MV-4-11 (cell line): ENCODE measurements at places on chromosomes 5 and 9.

DNA sequence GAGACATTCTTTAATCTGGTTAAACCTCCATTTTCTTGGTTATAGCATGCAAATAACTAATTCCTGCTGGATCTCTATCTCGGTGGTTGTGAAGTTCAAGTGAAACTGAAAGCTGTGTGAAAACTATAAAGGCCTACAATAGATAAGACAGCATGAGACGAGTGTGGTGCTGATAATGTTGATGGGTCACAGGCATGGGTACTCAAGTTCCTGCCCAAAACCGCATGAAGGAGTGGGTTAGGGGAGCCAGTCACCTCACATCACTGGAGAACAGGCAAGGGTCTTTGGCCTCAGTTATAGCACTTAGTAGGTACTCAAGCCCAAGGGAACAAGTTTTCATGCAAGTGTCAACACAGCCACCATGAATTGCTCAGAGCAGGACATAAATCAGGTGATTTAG, 16.7 kb downstream of the HMHB1 start:
- no peak for DNase-seq

- DNase-seq: no peak
Measured at GRCh38 chr5:134625559-134625958, 7.1 kb downstream of the SAR1B start.

GRCh38 chr5:18102733-18103132, 468.5 kb downstream of the TAF11L14 start:
- no peak for DNase-seq

DNA sequence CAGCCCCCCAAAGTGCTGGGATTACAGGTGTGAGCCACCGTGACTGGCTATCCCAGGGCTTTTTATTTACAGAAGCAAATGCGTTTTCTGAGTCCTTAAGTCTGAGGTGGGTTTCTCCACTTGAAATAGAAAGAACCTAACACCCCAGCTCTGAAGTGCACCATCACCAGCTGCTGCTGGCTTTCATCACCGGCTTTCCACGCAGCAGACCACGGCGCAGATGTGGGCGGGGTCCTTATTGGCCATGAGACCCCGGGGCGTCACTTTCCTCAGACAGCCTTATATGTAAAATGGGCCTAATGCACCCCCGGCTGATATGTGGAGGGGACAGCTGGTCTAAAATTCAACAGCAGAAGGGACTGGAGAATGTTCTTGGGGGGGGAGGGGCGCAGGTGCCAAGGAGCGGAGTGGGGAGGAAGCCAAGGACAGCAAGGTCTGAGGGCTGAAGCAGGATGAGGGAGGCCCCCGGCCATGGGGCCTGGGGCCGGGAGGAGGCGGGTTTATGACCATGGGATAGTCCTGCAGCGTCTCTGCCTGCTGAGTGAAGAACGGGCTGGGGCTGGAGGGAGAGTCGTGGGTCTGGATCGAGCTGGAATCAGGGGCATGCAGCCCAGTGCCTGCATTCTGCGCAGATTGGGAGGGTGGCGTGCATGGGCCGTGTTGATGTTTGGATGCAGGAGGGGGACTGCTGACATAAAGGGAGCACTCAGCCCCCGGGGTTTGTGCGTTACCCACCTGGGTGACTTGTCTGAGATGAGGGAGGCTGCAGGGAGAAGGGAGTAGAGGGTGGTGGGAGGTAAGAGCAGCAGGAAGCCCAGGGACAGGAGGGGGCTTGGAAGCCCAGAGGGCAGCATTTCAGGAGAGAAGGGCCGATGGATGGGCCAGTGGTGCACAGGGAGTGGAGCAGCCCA, 30.2 kb downstream of the RASGEF1C start:
- DNase-seq: no peak

DNA sequence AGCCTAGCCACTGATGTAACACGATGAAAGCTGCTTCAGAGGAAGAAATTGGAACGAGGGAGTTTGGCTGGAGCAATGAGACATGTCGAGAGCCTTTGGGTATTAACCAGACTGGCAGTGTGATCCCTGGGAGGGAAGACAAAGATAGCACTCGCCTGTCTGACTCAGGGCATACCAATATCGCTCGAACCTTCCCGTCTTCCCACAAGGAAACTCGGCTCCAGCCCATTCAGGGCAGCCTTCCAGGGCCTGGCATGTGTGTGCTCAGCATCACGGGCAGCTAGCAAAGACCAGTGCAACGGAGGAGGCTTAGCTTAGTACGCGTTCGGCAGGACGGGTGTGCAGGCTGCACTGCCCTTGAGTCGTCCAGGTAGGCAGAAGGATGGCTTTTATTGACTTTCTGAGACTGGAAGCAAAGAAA, 356.9 kb upstream of the WWC1 start:
- no peak for DNase-seq

DNA sequence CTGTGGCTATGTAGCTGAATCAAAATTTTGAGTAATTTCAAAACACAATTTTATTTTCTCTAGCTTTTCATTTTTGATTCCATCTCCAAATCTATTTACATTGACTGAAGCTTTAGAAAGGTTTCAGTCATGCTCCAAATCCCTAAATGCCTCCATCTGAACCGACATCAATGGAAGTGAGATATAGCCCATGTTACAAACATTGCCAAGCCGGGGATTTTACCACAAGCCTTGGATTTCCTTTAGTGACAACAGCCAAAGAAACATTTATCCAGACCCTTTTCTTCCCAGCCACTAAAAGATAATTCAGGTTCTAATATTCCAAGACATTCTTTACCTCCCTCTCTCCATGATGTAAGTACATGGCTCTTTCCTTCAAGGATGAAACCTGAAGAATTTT, 1087.7 kb upstream of the SEMA6A start:
- no peak for DNase-seq

- DNase-seq: no peak
Measured at GRCh38 chr5:55502759-55503158, 32.0 kb downstream of the PLPP1 start.

GRCh38 chr5:72314571-72315172, 5.4 kb downstream of the MRPS27 start:
- DNase-seq: peak; percentile 8

- DNase-seq: no peak
Measured at GRCh38 chr5:39892708-39893107, 467.9 kb upstream of the DAB2 start.
